Stimulated activated naive CD4-positive, alpha-beta T cell treated with Interleukin-2 at 50 U/mL for 16 hours (primary cell): ENCODE measurements at places on chromosomes 11 and 22.

GRCh38 chr11:6475936-6476335 lies 2.2 kb upstream of the TRIM3 start:
- DNase-seq, result no peak

DNA sequence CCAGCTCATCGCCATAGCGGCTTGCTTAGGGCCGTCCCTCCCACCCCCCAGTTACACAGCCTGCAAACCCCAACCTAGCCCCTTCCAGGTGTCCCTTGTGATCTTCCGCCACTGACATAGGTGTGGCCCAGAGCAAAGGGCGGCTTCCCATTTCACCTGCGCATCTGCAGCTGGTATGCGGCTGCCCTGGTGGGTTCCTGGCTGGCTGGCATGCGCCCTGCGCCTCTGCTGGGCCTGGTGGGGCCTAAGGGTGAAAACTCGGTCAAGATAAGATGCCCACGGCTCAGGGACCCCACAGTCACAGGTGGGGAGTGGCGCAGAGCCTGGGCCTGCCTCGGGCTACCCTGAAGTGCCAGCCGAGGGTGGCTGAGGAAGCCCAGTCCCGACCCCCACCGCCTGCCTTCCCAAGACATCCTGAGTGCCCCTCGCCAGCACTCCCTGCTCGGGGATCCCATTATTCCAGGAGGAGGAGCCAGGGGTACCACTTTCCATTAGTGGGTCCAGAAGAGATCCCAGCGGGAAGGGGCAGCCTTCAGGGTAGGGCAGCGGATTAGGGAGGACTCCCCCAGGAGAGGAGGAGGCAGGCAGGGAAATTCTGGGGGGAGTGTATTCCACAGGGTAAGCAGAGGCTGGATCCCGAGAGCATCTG lies 36.9 kb upstream of the KCNQ1OT1 start:
- no peak for DNase-seq

- DNase-seq, result no peak
Observed at GRCh38 chr22:41983513-41984405, 14.5 kb downstream of the SEPTIN3 start.

- DNase-seq, result no peak
Observed at GRCh38 chr11:28257761-28258160, 149.6 kb downstream of the METTL15 start.

DNA sequence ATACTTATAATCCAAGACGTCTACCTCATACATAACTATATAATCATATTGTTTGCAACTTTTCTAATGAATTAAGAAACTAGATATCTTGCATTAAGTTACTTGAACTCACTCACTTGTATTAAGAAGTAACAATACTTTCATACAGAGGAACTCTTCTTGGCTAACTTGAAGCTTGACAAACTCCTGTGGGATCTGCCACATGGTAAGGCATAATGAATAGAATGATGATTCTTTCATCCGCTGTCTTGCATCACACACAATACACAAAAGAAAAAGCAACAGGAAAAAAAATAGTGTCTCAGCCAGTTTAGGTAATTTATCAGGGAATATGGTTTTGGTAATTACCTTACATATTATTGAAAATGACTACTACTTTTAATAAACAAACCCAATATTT lies 79.8 kb downstream of the PGR start:
- no peak for DNase-seq

- no peak for DNase-seq
Observed at GRCh38 chr22:19038728-19039447, 83.3 kb downstream of the DGCR2 start.

DNA sequence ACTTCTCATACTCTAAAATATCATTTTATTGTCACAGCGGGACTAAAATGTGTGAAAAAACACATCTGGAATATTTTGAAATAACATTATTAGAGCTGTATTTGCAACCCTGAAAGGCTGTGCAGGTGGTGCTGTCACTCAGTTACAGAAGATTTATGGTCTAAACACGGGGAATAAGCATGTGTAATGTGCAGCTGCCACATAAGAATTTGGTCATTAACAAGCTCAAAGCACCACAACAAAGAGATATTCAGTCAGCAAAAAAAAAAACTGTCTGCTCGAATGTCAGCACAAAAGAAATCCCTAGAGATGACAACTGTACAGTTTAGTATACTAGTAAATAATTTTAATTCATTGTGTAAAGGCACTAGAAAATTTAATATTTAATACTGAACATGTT lies 31.3 kb downstream of the TMEM123 start:
- DNase-seq, result no peak

- DNase-seq, result no peak
Observed at GRCh38 chr11:577611-577894, 1.3 kb downstream of the PHRF1 start.

GRCh38 chr11:100525635-100526034 lies 161.5 kb upstream of the ARHGAP42 start:
- no peak for DNase-seq
